ENCODE measurements at places on chromosomes 7 and 10.

- DNase-seq, result no peak
These were observed 29.5 kb downstream of the PAXIP1 start for GRCh38 chr7:154973381-154973780.

DNA sequence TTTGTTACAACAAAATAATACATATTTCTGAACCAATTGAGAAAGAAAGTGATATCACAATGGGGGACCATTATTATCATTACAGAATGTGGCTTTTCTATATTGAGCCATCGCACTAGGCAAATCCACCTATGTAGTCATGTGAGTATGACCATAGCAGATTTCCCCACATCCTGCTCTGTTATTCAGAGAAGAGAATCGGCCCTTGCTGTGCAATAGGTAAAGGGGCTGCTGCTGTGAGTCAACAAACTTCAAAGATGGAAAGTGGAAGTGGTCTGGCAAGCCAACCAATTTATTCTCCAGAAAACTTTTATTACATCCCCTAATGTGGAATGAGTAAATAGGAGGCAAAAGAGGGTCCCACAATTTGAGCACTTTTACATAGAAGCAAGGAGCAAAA, 573.4 kb downstream of the ETV1 start:
- DNase-seq, result no peak

- no peak for DNase-seq
These were observed 1177.6 kb upstream of the C7orf33 start for GRCh38 chr7:147412782-147413556.

- no peak for DNase-seq
These were observed 99.9 kb upstream of the BAIAP2L1 start for GRCh38 chr7:98500764-98501163.

GRCh38 chr7:6430974-6431373, 16.8 kb downstream of the DAGLB start:
- DNase-seq, result no peak

GRCh38 chr10:88866454-88866853, 13.6 kb upstream of the STAMBPL1 start:
- no peak for DNase-seq

DNA sequence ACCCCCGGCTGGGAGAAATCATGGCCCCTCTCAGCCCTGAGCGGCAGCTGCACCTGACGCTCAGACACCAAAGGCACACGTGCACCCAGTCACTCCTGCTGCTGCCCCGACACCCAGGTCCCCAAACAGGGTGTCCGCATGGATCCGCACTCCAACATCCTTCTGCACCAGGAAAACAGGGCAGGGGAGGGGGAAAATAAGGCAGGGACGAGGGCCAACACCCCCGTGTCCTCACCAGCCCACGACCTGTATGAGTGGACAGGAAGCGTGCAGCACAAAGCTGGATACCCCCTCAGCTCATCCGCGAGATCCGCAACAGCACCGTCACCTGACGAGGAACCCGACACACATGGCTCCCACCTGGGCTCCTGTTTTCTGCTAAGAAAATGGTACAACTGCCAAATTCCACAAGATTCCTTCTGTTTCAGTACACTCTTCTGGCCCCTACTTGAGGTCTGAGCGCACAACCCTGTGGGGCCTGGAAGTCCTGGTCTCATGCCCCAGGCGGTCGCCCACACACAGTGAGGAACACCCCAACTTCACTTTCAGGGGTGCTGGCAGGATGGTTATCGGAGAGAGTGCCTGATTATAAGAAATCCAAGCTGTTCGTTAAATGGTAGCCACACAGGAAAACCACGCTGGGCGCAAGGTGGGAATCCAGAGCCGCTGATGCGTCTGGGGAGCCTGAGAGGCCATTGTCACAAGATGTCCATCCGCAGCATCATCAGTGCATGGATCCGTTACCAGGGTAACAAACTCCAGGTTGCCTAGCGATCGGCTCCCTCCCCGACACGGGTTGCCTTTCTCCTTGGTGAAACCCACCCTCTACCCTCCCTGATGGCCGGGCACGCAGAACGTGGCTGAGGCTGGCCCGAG, 63.6 kb downstream of the ZRANB1 start:
- DNase-seq, result no peak

GRCh38 chr10:77940627-77941026, 14.1 kb upstream of the DLG5 start:
- DNase-seq, result no peak

- DNase-seq, result peak; percentile 12
These were observed 557 bp downstream of the BAG3 start for GRCh38 chr10:119651514-119652360.

Measured in effector CD4-positive, alpha-beta T cell (primary cell).